Neural progenitor cell (in vitro differentiated cells): ENCODE measurements at places on chromosomes 3 and 15.

GRCh38 chr15:64947211-64947610 lies 35.5 kb downstream of the ANKDD1A start:
- no peak for DNase-seq

- no peak for DNase-seq
Measured at GRCh38 chr3:188180114-188180513, 26.2 kb downstream of the LPP start.

DNA sequence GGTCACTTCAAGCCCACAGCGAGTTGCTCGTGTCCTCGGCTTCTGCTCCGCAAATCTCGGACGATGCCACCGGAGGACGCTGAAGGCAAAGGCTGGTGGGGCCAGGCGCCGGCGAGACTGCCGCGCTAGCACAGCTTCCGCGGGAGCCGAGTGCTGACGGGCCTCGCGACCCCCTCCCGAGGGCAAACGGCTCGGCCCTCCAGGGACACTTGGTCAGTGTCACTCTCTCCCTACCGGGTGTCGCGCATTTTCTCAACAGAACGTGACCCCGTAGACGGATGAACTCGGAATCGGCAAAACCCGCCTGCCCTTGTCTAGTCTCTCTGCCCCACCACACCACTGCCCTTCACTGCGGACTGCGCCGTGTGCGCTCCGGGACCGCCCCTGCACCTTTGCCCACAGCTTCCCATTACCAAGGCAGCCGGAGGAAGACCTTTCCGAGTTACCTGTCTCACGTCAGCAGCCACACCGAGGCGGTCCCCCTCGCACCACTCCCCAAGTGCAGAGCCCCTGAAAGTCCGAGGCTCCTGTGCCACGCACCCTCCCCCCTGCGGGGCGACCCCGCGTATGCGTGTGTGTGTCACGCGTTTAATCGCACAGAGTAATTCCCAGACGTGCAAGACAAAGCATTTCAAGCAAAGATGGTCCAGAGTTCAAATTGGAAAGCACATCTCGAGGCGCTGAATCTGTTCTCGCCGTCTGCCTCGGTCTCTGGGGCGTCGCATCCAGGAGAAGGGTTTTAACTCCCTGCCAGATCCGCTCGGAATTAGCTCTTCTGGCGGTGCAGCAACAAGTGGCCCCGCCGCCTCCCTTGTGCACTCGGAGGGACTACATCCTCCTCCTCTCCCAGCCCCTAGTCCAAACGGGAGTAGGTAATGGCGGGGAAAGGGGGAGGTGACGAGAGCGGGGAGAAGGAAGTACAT lies 245.0 kb upstream of the TOPAZ1 start:
- peak; percentile 81 for DNase-seq

DNA sequence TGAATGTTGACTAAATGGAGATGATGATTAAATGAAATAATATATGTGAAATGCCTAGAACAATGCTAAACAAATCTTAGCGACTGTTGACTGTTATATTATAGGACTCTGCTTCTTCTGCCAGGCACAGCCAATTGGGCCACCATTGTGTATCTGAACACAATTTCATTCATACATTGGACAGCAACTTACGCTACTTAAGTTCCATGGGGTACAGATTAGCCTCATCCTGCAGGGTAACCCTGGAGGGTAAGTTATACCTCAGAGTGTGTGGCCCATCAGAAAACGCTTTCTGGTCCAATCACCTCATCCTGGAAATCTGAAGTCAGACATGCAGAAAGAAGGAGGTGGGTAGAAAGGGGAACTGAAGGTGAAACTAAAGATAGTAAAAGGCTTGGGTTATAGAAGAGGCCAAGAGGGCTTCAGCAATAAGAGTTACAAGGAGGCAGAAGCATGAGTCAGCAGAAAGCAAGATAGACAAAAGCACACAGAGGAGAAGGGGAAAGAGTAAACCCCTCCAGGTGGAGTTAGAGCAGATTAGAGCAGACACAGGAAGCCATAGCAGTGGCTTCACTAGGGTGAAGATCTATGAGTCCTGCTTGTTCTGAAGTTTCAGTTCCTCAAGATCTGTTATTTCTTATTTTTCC lies 119.3 kb upstream of the SLC24A5 start:
- DNase-seq, result no peak

DNA sequence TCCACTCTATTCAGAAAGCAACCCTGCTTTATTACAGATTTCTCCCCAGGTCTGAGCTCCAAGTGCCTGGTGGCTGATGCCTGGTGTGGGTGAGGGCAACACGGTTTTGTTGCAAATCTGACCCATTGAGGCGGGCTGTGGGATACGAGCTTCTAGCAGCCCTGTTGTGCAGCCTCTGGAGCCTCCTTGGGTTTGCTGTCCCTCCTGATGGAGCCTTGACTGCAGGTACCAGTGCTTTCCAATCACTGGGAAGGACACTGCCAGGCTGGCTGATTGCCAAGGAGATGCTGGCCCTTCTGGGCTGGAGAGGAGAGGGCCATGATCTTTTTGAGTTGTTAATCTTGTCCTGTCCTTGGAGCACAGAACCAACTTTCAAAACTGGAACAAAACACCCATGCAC lies 151.0 kb upstream of the RGMA start:
- DNase-seq, result no peak

DNA sequence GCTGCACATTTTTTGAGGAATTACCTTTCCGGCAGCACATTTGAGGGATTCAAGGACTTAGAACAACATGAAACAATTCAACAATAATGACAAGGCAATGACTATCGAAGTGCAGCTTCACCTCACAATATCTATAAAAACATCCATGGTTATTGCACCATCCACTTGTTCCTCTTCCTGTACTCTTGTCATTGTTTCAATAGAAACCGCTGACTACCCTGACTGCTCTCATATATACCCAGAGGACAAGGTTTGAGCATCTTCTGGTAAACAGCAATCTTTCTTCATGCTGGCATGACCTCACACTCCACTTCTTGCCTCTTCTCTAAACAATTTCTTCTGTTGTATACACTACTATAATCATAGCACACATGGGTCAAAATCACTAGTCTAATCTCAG lies 864.9 kb downstream of the FHIT start:
- no peak for DNase-seq

DNA sequence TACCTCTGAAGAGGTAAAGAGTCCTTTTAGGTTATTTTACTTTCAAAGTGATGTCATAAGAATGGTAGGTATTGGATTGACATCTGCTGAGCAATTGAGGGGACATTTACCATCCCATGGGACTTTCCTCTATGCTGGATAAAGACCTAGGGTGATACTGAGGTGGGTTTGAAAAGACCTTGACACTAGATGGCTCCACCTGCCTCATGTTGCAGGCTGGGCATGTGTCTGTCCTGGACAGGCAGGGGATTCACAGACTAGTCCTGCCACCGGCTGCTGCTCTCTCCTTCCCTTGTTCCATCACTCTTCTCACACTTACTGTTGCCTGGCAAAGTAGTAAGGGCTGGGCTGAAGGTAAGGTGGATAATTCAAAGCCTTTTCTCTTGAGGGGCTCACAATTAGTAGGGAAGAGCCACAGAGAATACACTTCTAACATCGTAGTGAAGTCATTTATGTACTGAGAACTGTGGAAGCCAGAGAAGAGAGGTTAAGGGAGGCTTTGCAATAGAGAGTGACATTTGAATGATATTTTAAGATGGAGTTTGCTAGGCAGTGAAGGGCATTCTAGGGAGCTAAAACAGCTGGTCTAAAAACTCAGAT lies 27.7 kb downstream of the TRAK1 start:
- peak; percentile 43 for DNase-seq

DNA sequence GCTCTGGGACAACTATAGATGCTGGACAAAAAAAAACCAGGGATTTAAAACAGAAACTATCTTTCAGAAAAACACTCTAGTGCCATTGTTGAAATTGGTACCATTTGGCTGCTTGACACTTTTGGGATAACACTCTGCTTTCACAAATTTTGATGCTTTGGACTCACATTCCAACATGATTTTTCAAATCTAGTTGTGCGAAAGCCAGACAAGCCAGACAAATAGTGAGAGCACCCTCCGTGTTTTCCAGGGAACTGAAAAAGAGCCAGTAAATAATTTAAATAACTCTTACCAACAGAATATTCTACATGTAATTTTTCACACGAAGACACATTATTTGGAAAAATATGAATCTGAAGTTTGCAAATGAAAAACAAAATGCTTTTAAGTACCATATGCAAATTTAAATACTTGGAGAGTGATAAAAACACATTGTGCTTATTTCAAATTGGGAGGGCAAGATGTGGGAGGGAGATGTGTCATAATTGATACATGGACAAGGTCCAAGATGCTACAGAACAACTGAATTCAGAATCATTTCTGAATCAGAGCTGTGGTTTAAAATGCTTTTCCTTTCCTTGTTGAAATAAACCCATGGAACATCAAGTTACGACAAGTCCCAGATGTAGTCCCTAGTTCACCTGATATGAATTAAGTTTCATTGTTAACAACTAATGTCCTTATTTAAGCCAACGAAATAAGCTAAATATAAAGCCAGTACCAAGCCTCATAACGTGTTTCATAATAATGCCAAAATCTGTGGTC lies 144.2 kb upstream of the SOX2 start:
- DNase-seq, result no peak

DNA sequence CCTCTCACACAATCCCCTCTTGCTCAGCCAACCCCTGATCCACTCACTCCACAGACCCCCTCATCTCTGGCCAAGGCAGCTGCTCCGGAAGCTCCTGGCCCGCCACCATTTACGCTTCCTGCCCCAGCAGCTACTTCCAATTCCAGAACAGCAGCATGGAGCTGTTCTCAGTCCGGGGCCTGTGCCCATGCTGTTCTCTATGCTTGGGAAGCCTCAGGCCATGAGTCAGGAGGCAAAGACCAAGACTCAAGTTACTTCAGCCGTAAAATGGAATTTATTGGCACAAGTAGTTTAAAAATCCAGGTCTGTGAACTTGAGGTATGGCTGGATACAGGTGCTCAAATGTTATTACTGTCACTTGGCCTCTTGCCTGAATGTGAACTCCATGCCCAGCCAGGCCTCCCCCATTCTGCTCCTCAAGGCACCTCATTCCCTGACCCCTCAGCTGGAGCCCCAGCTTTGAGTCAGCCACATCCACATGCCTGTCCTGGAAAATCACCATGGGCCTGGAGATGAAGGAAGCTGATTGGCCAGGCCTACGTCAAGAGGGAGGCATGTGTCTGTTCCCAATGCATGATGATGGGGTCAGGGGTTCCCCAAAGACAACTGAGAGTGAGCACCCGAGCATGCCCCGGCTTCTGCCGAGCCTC lies 31.4 kb upstream of the CACNA2D2 start:
- DNase-seq, result no peak

DNA sequence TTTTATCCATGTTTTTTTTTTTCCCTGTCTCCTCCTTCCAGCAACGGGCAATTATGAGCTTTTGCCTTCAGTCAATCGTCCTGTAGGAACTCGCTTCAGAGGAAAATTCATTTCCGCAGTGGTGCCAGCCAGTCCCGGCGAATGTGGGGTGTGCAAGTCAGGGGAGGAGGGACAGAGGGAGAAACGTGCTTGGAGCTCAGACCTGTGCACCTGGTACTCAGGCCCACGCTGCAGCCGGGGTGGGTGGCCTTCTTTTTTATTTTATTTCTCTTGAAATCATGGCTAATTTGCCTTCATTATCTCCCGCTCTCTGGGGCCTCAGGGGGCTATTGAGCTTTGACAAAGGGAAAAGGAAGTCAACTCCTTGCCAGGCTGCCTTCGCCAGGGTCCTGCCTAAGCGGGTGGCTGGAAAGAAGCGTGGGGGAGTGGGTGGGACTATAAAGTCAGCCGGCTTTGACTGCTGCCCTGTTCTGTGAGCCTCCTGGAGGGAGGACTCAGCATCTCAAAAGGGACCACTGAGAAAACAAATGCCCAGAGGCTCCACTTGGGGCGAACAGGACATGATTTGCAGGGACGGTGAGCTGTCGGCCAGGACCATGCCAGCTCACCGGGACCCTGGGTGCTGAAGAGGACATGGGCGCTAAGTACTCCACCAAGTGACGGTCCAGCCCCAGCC lies 5.5 kb downstream of the GRIP2 start:
- DNase-seq, result peak; percentile 59

- DNase-seq, result no peak
Measured at GRCh38 chr15:67024314-67024997, 40.9 kb upstream of the SMAD3 start.

DNA sequence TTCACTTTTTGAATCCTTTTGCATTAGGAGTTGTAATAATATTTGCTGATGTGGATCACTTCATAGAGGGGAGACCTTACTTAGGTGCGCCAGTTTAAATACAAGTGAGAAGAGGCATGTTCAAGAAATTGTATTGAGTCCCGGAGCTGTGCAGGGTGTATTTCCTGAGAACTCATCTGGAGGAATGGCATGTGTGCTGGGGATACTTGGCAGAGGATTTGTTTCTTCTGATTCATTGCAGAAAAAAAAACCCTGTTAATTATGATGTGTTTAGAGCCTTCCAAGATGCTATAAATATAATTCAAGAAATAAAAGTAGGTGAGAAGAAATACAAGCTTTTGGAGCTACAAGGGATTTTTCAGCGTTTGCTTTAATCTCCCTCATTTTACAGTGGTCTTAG lies 97.6 kb downstream of the TPRG1 start:
- DNase-seq, result no peak

DNA sequence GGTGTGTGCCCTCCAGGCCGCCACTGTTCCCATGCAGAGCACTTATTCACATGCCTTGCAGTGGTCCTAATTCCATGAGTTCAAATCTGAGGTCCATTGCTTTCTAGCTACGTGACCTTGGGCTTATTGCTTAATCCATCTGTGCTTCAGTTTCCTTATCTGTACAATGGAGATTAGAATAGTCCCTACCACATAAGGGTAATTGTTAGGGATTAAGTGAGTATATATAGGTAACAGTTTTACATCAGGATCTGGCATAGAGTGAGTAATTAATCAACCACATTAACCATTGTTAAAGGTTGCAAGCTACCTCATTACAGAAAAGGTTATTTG lies 7.6 kb downstream of the CPN2 start:
- no peak for DNase-seq

- no peak for DNase-seq
Measured at GRCh38 chr3:15978801-15979200, 181.0 kb upstream of the ANKRD28 start.

- no peak for DNase-seq
Measured at GRCh38 chr3:175735866-175736265, 876.7 kb downstream of the NAALADL2 start.

- DNase-seq, result no peak
Measured at GRCh38 chr3:158330870-158331269, 221.0 kb downstream of the RSRC1 start.

DNA sequence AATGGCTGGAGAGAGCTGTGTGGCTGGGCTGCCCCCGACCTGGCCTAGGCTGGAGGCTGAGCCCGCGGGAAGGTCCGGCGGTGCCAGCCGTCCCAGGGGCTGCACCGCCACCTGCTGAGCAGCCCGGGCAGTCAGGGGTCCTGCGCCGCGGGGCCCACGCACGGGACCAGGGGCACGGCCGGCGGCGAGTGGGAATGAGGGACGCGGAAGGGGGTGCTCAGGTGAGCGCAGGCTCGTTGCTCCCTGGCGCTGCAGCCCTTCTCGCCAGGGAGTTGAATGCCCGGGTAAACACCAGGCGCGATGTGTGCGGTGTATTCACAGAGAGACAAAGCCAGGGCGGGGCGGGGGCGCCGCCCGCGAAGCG lies 666 bp upstream of the SEMA3F start:
- no peak for DNase-seq

GRCh38 chr3:53346922-53347260 lies 452 bp downstream of the DCP1A start:
- DNase-seq, result no peak

- DNase-seq, result no peak
Measured at GRCh38 chr3:9725775-9726515, 5.6 kb upstream of the BRPF1 start.
